Activated CD4-positive, alpha-beta T cell treated with anti-CD3 and anti-CD28 coated beads, Interleukin-2, amount 10 ng/mL, durations not matched to agents 7 days and 5 days (primary cell): ENCODE measurements at places on chromosomes 6 and 20. TPM values are rescaled to one million over a fixed set of nuclear protein-coding genes. Genes with fewer than 3 reads are reported as not detected.

TULP1 gene
- total RNA-seq = not detected

NHLRC1 gene
- not detected for total RNA-seq

MAFB gene
- total RNA-seq = not detected

IFT52 gene
- total RNA-seq = 15.8 TPM

ACOT13 gene
- total RNA-seq = 18.3 TPM
